ENCODE measurements at places on chromosomes 4 and X.

DNA sequence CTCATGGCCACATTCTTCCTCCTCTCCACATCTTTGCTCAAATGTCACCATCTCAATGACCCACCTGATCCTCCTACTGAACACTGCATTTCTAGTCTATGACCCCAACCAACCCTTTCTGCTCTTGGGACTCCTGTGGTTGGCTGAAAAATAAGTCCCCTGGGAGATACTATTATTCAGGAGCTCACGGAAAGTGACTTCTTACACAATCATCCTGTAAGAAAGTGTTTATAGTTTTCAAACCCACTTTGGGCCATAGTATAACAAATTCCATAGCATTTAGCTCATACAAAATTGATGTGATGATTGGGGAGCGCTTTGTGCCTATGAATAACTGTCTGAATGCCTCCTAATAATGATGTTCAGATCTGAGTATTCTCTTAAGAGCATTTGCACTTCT lies 161.4 kb upstream of the HS3ST1 start:
- no peak for DNase-seq

DNA sequence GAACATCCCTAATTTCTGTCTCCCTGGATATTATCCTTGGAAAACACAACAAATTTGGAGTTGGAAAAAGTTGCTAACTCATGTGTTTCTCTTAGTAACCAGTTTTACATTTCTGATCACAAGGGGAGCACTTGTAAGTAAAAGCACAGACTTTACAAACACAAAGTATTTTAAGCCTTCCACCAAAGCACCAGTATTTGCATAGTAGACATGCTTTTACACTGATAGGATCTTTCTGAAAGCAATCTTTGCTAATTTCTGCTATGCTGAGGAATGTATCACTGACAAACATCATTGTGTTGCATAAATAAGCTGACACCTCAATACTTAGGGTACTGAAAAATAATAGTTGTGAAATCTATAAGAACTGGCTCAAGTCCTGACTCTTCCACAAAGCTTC lies 100.6 kb downstream of the MID1 start:
- no peak for DNase-seq

GRCh38 chr4:169309326-169309967 lies 38.7 kb upstream of the SH3RF1 start:
- DNase-seq: no peak

DNA sequence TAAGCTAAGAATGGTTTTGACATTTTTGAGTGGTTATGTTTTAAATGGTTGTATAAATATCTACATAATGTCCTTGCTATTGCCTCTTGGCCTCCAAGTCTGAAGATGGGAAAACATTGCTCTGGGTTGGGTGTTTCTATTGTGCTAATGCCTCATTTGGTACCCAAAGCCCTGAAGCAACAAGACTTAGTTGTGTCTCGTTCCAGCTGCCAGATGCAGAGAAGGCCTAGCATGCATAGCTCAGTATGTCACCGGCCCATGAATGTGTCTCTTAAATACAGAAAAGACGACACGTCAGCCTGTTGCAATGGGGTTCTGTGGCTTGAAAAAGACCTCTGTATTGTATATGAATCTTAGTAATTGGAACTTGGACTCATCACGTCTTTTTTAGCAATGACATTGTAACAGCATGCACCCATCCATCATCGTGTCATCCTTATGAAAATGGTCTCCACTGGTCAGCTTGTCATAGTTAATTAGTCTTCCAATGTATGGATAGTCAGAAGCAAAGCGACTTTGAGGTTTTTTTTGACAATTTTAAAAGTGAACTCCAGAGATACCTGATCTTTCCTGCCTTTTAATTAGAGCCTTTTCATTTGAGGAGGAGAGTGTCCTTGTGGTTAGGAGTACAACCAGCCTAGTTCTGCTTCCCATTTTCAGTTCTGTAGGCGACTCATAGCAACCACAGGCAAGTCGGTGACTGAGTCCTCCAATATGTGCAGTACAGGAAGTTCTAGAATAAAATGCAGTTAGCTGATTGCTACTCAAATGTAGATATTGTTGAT lies 126.4 kb upstream of the GATB start:
- DNase-seq: no peak

GRCh38 chr4:17623451-17624001 lies 9.1 kb downstream of the MED28 start:
- no peak for DNase-seq

- no peak for DNase-seq
Measured at GRCh38 chr4:138242834-138243156, 646 bp upstream of the SLC7A11 start.

DNA sequence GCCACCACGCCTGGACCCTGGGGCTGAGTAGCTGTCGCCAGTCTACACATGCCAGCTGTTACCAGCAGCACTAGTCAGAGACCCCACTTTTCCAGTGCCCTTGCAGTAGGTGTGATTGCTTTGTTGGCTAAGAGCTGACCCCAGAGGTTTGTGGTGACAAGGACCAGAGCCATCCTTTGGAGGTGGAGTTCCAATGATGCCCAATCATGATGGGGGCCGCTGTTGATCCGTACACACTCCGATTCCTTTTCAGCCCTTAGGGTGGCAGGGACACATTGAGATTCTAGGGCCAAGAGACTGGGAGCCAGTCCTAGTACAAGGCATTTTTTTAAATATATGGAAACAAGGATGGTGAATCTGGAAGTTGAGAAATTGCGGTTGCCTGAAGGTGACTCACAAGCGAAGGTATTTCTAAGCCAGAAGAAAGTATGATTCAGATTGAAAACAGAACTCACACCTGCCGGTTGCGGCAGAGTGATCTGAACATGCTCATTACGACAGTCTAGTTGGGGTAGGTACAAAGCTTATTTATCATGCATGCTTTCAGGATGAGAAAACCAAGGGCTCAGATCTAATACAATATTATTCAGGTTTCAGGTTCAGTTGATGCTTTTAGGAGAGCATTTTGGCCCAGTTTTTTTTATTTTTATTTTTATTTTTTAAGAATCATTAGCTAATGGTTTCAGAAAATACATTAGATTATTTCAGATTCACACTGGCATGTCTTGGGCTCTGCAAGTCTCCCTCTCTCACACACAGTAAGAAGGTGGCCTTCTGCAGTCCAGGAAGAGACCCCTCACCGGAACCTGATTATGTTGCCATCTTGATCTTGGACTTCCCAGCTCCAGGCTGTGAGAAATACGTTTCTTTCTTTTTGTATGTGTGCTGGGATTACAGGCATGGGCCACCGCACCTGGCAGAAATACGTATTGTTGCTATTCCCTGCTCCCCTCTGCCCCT lies 43.4 kb downstream of the SHROOM2 start:
- no peak for DNase-seq

DNA sequence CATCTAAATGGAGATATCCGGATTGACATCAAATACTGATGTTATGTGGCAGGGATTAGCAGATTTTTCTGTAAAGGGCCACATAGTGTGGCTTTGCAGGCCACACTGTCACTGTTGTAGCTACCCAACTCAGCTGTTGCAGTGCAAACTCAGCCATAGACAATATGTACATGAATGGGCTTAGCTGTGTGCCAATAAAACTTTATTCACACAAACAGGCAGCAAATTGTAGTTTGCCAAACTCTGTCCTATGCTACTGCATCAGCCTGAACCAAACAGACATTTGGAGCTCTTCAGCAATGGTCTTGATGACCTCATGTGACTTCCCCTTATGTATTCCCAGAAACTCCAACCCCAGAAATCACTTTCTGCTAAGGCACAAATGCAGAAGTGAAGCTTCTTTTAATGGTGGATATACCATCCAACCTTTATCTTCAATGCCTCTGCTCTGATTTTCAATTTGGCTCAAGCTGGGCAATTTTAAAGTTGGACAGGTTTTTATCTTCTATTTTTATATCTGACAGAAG lies 18.4 kb upstream of the TRPC5OS start:
- DNase-seq: no peak

- DNase-seq: no peak
Measured at GRCh38 chr4:17356926-17357325, 155.0 kb downstream of the QDPR start.

DNA sequence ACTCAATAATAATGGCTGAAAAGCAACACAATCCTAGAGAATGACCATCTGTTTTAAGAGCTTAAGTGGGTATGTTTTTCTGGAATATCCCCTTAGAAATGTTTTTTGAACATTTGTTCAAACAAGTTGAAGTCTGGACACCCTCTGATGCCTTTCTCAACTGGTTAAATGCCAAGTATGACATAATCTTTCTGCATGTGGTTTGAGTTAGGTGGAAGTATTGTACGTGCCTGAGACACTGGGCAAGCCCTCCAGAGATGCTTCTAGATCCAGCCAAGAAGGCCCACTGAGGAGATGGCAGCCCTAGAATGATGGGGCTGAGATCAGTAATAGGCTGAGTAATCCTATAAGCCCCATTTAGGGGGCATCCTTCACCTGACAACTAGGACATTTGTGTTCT lies 493.1 kb downstream of the MAGEE1 start:
- DNase-seq: no peak
